G401 (cell line): ENCODE measurements at places on chromosomes 3 and 15. TPM values are rescaled to one million over a fixed set of nuclear protein-coding genes. Genes with fewer than 3 reads are reported as not detected.

CRBN gene
- 39.4 and 40.0 TPM in 2 replicates for total RNA-seq

CCR3 gene
- total RNA-seq = 1.1 and 11.5 TPM in 2 replicates

SLC28A2 gene
- total RNA-seq = not detected in 2 replicates

PLIN1 gene
- 0.07 TPM in 1 of 2 replicates, not detected in the other for total RNA-seq

GOLGA8G gene
- total RNA-seq = not detected in 2 replicates

EAF2 gene
- 0.54 and 3.6 TPM in 2 replicates for total RNA-seq

EPHB1 gene
- not detected in 2 replicates for total RNA-seq

IMPG2 gene
- not detected in 2 replicates for total RNA-seq

INO80 gene
- total RNA-seq = 14.8 and 35.6 TPM in 2 replicates

CYP19A1 gene
- total RNA-seq = not detected in 2 replicates

DNA sequence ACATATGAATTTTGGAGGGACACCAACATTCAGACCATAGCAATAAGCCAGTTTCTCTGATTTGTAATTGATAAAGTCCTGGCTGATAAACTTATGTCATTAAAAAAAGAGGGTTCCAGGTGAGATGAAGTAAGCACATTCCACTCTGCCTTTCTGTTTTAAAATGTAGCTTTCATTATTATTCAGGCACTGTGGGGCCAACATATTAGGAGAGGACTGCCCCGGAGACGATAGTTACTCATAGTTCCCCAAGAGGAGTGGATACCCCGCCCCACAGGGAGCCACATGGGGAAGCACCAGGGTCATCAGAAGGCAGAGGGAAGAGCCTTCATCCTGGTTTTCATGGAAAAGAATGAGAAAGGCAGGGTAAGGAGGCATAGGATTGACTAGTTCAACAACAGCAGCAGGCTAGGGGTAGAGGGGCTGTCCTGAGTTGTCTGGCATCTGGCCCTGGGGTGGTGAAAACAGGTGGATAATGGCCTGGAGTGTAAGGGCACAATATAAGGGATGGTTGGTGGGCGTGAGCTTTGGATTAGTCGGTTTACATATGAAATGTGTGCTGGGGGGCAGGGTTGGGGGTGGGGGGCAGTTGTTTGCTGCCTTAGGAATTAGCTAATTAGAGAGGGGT, 78.7 kb upstream of the PROK2 start:
- DNase-seq = no peak

DNA sequence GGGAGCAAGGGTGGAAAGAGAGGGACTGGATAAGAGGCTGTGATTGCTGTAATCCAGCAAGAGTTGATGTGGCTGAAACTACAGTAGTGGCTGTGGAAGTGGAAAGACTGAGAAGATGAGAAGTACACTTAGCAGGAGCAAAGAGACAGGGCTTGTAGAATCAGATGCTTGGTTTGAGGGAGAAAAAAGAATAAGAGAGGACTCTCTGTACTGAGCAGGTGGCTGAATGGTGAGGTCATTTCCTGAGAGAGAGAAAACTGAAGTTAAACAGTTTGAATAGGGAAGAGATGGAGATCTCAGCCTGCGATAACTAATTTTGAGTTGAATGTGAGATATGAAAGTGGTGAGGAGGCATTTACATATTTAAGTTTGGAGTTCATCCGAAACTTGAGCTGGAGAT, 95.8 kb upstream of the SLC25A36 start:
- DNase-seq = no peak

- no peak for DNase-seq
Observed at GRCh38 chr15:38685686-38686339, 121.2 kb upstream of the RASGRP1 start.

DNA sequence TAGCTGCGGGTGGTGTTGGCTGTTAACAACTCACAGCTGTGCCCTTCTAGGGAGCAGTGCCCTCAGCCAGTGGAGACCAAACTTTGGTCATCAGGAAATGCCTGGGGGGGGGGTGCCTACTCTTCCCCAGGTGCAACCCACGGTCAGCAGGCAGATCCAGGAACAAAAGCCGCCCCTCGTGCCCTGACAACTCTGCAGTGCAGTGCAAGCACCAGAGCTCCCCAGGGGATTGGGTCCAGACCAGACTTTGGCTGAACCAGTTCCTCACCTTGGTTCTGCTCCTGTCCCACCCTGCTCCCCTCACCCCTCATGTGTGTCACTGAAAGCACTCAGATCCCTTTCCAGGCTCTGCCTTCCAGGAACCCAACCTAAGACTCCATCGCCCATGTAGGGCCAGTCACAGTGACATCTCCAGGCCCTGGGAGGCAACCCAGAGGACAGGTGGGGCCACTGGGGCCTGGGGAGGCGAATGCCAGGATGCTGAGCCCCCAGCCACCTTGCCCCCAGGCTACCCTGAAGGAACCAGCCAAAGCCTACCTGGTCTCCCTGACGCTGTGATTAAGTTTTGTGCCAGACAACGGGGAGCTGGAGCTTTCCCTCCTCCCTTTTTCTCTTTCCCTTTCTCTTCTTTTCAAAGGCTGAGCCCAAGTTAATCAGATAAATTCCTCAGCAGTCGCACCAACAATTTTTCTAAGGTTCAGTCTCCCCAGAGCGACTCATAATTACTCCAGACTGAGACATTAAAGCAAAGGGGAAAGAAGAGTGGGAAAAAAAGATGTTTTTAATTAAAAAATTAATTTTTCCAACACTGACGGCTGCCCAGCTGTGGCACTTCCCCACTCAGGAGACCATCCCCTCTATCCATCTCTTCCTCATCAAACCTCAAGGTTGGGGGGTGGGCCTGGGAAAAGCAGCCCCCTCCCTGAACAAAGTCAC, 207.5 kb upstream of the LINGO1 start:
- DNase-seq = no peak

DNA sequence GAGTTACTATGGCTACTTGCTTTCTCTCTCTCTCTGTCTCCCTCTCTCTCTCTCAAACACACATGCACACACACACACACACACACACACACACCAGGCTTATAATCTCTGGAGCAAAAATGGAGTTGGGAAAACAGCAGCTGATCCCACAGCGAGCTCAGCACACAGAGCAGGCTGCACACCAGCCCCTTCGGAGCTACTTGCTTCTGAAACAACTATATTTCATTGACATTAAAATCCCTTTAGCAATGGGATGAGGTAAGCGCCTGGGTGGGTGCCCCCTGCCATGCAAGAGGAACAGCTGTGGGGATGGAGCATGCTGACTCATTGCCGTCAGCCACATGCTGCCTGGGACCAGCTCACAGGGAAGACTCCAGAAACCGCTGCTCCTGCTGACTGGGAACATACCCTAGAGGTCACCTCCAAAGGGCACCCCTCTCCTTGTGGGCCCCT, 45.7 kb downstream of the B3GNT5 start:
- no peak for DNase-seq

DNA sequence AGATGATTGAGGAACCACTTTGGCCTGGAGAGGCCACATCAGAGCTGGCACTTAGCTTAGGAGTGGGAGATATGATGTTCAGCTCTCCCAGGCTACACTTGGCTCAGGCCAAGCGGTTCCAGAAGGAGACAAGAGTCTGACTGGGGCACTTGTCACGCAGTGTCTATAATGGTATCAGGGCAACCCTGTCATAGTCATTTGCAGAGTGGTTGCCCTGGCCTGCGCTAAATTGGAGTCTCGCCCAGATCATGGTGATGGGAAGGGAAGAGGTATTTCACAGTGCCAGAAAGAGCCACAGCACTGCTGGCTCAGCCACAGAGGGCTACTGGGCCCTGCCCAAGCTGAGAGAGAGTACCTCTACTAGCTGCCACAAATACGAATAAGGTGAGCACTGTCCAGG, 186.9 kb upstream of the CRBN start:
- peak; percentile 59 for DNase-seq

DNA sequence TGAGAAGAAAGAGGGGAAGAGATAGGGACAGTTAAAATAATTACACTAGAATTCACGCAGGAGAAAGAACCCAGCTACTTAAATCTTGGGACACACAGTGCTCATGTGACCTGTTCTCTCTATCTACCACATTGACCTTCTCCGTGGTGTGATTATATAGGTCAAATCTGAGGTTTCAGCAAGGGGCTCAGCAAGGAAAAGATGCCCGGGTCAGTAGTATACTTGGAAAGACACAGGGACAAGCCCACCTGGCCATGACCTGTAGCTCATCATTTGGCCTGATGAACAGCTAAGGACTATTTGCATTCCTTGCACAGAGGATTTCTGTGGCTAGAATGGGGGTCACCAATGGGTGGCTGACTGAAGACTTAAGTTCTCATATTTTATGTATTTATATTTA, 71.9 kb downstream of the SSR3 start:
- no peak for DNase-seq

GRCh38 chr15:25054943-25055342, 100.2 kb downstream of the SNRPN start:
- DNase-seq = no peak

DNA sequence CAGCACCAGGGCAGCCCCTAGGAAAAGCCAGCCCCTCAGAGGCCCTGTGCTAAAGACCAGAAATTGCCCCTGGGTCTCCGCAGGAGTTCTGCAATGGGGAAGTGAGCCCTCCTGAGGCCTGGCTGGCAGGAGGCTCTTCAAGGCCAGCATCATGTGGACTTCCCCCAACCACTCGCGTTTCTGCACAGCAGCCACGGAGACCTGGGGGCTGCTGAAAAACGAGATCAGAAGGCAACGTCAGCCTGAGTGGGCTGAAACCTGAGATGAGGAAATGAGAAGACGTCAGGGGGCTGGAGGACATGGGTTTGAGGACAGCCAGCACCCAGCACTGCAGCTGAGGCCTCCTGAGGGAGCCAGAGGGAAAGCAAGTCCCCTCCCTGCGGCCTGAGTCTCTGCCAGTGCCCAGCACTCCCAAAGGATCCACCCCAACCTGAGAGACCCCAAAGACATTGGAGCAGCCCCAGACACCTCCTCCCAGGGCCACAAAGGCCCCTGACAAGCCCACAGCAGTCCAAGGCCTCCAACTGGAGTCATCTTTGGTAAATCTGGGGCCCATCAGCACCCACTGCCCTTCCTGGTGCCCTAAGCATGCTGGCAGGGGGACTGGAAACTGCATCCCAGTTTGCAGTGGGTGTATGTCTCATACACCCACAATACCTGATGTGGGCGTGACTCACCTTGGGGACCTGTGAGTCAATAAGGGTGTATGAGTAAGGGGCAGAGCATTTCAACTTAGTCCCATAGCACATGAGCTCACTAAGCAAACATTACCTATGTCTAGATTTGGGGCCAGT, 29.2 kb upstream of the CYP11A1 start:
- DNase-seq = no peak

DNA sequence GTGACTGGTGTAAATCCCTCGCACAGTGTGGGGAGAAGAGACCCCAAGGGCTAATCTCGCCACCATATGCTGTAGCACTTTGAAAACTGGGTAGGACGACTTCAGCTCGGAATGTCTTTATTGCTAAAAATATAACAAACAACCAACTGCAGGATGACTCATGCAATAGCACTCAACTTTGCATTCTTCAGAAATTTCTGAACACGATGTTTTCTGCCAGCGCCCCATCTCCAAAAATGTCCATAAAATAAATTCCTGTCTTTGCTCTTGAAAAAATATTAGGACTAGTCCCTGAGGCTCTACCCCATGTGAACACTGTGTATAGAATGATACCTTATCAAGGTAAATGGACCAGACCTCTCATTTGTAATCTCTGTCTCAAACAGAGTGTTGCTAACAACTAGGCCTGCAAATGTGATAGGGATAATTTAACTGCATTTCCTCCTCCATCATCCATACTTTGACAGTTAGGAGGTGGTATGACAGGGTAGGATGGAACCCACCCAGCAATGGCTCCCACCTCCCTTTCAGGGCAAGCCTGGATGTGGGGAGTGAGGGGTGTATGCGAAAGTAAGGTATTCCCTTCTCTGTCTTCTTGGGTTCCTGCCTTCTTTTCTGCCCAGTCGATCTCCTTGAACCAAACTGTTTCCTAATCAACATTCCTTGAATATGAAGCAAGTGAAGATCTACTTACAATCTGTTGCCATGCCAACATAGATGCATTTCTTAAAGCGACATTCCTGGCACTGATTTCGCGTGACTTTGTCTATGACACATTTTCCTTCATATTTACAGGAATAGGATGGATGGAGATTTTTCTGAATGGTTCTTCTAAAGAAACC, 201.1 kb downstream of the NR1D2 start:
- no peak for DNase-seq

DNA sequence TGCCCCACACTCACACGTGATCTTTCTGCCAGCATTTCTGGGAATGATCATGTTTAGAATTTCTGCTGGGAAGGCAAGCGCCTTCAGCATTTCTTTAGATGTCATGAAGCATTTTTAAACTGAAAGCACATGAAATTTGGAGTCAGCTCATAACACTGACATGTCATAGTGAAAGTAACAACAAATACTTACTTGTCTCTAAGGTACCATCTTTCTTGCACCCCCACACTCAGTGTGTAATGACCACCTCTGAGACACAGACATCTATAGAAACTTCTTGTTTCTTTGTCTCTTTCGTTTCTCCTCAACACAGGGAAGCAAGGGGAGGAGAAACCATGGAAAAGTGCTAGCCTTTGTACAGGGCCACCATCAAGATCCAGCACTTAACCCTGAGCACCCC, 171.7 kb downstream of the RORA start:
- no peak for DNase-seq

GRCh38 chr3:188316723-188317070, 162.7 kb downstream of the LPP start:
- peak; percentile 26 for DNase-seq

DNA sequence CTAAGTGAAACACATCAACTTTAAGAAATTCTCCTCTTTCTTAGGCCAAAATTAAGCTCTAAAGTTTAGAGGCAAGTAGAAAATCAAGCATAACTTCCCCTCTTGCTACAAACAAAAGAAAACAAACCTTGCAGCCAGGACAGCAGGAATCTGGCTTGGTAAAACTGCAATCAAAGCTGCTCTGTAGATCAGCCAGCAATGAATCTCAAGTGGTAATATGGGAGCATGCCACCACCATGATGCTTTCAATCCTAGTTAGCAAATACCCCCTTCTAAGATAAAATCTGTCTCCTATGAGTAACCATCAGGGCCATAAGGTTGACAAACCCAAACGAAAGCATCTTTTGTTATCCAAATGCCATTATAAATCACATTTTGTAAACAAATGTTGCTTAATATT, 208.3 kb upstream of the PLSCR5 start:
- peak; percentile 78 for DNase-seq

GRCh38 chr15:65095011-65095746, 18.6 kb downstream of the KBTBD13 start:
- no peak for DNase-seq

DNA sequence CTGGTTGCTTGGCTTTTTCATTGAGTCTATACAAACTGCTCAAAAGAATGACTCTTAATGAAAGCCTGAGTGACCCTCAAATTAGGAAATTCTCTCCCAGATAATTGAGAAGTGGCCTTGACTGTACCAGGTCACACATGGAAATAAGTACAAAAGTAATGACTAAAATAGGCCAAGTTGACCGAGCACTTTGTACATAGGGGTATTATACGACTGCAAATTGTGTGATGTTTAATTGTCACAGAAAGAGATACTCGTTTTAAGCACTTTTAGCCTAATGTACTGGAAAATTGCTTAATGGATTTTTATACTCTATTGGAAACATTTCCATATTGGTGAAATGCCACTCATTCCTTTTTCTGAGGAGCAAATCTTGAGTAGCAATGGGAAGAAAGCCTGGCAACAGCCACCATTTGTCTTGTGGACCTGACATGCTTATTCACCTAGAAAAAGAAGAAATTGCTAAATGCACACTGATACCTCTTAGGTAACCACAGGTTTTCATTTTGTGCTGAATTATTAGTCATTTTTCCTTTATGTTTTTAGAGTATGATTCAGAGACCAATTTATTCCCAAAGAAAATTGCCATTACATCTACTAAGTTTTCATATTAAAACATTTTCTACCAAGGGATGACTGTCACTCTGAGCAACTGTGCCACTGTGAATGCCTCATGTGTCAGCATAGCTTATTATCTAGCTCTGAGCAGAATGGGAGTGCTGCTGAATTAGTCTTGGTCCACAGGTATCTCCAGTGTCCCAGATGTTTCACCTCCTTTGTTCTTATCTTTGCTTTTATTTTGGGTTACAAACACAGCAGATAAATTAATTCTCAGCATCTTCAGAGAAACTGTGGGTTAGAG, 8.9 kb upstream of the PXK start:
- no peak for DNase-seq
